ENCODE measurements at places on chromosomes 5 and 9.

GRCh38 chr9:7119612-7120011 lies 361.8 kb downstream of the KDM4C start:
- DNase-seq: no peak

- peak; percentile 72 for DNase-seq
Observed at GRCh38 chr5:125372694-125373631, 626.5 kb upstream of the ZNF608 start.

- no peak for DNase-seq
Observed at GRCh38 chr5:24595329-24595728, 49.4 kb downstream of the CDH10 start.

DNA sequence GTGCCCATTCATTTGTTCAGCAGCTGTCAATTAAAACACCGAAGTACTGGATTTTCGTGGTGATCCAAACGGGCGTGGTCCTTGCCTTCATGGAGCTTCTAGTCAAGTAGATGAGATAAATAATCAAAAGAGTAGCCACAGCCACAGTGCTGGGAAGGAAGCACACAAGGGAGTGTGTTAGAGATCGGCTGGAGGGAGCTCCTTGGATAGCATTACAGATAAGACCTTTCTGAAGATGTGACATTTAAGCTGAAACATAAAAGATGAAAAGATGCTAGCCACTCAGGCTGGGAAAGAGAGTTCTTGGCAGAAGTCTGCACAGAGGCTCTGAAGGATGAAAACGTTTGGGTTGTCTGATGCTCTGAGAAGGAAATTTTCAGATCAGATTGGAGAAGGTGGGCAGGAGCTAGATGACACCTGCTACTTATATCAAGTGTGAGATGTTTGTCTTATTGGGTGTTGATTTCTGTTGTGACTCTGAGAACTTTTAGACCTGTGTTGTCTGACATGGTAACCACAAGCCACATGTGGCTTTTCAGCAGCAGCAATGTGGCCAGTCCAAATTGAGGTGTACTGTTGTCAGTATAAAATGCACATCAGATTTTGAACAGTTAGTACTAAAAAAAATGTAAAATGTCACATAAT lies 123.9 kb downstream of the TLE4 start:
- no peak for DNase-seq

GRCh38 chr9:68730570-68731235 lies 25.7 kb downstream of the PIP5K1B start:
- DNase-seq: no peak

DNA sequence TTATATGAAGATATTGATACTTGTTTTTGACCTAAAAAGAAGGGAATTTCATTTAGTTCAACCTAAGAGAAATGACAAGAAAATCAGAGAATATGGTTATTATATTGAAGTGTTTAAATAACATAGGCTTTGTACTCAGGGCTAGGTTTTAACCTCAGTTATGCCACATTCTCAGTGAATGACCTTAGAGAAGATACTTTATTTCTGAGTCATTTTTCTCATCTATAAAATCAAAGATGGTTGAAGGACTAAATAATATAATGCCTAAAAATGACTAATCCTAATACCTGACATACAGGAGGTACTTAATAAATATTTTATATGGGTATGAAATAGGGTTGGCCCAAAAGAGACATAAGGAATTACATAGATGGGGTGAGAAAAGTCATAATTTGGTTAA lies 32.3 kb downstream of the DIMT1 start:
- no peak for DNase-seq

GRCh38 chr5:132463811-132464155 lies 26.8 kb downstream of the IRF1 start:
- no peak for DNase-seq

GRCh38 chr9:90322296-90322695 lies 320.3 kb downstream of the DIRAS2 start:
- DNase-seq: no peak

DNA sequence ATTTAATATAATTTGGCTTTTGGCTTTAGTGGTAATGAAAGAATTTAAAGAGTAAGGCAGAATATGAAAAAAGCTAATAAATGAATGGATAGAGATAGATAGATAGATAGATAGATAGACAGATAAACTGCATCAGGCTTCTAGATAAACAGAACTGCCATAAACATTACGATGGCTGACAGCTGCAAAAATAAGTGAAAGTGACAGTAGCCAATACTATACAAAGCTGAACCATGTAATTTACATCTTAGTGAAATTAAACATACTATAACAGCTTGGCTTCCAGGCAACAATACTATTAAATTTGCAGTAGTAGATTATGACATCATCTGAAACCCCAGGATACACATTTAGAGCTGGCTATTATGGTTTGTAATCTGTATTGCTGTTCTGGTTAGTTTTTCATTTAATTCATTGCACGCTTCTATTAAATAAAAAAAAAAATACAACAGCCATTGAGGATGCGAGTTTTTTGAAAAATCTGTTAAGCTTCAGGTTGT lies 1354.8 kb downstream of the PTPRD start:
- no peak for DNase-seq

DNA sequence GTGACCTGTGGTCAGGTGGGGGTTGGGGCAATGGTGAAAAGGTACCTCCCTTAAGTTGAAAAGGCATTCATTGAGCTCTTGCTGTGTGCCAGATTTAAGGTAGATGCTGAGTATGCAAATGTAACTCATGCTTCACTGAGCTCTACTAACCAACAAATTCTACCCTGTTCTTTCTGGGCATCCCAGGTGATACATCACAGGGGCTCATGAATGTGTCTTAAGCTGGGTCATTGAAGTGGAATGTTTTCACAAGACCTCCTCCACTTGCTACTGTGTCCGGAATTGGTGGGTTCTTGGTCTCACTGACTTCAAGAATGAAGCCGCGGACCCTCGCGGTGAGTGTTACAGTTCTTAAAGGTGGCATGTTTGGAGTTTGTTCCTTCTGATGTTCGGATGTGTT lies 362.8 kb upstream of the ZNF462 start:
- DNase-seq: no peak

GRCh38 chr5:99449786-99450185 lies 521.0 kb upstream of the CHD1 start:
- no peak for DNase-seq

GRCh38 chr5:139138109-139138508 lies 60.1 kb downstream of the SIL1 start:
- DNase-seq: peak; percentile 6
